ENCODE measurements at places on chromosomes 11 and 22.

- DNase-seq, result no peak
Observed at GRCh38 chr22:40620464-40621046, 16.0 kb downstream of the MRTFA start.

GRCh38 chr22:23061471-23062280 lies 8.6 kb upstream of the GNAZ start:
- DNase-seq, result no peak

- no peak for DNase-seq
Observed at GRCh38 chr22:42280836-42281235, 10.4 kb upstream of the TCF20 start.

DNA sequence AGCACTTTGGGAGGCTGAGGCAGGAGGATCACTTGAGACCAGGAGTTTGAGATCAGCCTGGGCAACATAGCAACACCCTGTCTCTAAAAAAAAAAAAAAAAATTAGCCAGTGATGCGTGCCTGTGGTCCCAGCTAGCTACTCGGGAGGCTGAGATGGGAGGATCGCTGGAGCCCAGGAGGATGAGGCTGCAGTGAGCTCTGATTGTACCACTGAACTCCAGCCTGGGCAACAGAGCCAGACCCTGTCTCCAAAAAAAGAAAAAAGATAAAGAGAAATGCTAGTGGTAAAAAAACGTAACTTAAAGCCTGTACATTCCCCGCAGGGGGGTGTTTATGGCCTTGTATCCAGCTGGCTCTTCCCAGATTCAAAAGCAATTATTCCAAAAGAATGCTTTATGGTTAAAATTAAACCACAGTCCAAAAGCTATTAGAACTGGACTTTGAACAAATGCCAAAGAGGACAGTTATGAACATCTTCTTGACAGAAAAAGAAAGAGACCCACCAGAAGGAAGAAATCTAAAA lies 16.4 kb upstream of the SNX32 start:
- DNase-seq, result no peak

GRCh38 chr11:77042111-77042726 lies 8.0 kb downstream of the B3GNT6 start:
- no peak for DNase-seq
